ENCODE measurements at places on chromosomes 3 and 15.

GRCh38 chr3:77039606-77040171 lies at the start of gene ROBO2:
Gene ROBO2, plus strand, starts transcription at chr3:77040099. Its CDS starts 687 bp downstream, at chr3:77040786.
- DNase-seq, result no peak

DNA sequence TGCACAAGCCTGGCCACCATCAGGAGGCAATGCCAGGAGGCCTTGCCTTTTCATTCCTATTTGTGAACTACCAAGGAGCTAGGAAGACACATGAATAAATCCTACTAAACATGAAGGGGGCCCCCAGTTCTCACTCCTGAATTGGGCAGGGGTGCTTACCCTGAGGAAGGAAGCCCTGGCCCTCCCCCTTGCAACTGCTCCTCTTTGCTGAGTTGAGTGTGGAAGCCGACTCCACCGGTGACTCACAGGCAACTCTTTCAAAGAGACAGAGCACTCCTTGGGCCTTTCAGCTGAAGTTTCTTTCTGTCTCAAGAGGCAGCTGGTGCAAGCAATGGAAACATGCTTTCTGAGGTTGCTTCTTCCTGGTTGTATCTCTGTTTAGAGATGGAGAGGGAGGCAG lies 1.7 kb downstream of the GABRG3 start:
- DNase-seq, result no peak

DNA sequence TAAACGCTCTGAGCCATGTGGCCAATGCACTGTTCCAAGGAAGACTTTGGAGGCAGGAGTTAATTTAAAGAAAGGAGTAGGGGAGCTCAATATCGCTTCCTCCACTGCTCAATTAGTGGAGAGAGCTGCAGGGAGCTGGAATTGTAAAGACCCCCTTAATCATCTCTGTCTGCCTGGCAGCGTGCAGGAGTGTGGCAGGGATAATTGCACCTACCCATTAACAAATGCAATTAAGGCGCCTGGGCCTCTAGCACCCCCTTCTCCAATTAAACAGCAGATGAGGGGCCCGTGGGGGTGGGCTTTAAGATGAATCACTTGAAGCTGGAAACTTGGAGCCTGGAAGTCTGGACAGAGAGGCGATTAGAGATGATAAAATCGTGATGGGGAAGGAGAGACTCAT lies 61.7 kb upstream of the GLCE start:
- DNase-seq, result no peak

GRCh38 chr3:135452881-135453280 lies 512.6 kb upstream of the PPP2R3A start:
- DNase-seq, result no peak

Measured in CD4-positive, alpha-beta T cell treated with Interleukin-15 for 4 hours (primary cell).